ENCODE measurements at places on chromosomes 4 and X.

- no peak for DNase-seq
Observed at GRCh38 chr4:40769266-40769665, 19.5 kb downstream of the NSUN7 start.

GRCh38 chrX:32155044-32155638 lies 1056.2 kb downstream of the DMD start:
- DNase-seq = no peak

- DNase-seq = no peak
Observed at GRCh38 chrX:31092476-31092875, 20.6 kb upstream of the FTHL17 start.

DNA sequence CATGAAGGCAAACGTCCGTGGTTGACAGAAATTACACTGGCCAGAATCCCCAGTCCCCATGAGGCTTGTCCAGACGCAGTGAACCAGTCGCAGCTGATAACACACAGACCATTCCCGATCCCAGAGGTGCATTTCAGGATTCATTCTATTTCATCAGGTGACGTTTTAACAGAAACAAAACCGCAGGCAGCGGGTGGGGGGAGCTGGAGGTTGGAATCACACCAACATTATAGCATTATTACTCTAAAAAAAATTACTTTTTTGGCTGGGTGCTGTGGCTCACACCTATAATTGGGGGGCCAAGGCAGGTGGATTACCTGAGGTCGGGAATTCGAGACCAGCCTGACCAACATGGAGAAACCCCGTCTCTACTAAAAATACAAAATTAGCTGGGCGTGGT lies 25.2 kb downstream of the NOP14 start:
- DNase-seq = no peak

DNA sequence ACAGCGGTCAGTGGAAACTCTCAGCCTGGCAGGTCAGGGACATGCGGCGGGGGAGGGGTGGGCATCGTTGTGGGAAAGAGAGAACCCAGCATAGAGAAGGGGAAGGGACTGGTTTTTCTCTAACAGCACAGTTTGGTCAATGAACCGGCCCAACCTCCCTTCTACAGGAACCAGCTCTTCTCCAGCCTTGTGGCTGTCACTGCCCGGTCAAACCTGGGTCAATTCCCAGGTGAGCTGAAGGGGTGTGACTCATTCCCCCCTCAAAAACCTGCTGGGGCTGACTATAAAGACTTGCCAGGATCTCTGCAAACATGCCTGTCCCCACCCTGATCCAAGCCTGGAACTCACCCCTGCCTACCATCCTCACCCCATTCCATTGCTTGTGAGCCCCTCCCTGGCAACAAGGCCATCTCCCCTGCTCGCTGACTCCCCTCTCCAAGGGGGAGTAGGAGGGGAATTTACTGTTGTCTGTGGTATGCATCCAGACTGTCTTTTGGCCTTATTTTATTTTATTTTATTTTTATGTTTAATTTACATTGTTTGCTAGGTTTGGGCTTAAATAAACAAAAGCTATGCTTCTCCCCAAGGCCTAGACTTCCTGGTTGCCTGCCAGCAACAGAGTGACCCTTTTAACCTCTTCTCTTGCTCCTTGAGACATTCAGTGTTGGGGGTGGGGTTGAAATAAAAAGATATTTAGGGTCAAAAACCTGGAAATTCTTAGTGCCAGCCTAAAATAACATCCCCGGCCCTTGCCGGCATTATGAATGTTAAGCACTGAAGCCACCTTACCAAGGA lies 49.6 kb downstream of the TSC22D3 start:
- DNase-seq = no peak

- no peak for DNase-seq
Observed at GRCh38 chr4:2831611-2832308, 11.9 kb upstream of the ADD1 start.

DNA sequence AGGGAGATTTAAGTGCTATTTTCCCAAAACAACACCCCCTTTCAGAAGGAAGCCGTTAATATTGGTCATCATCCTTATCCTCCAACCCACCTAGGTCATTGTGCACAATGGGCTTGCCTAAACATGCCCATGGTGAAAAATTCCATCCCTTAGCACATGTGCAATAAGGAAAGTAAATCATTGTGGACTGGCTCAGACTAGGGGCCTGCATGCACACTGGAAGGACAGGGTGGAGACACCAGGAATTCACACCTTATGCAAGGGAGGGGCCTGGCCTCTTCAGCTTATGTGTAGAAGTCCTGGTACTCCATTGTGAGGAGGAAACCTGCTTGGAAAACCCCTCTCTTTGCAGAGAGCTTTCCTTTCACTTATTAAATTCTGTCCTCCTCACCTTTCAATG lies 311.4 kb upstream of the NDST4 start:
- DNase-seq = no peak

DNA sequence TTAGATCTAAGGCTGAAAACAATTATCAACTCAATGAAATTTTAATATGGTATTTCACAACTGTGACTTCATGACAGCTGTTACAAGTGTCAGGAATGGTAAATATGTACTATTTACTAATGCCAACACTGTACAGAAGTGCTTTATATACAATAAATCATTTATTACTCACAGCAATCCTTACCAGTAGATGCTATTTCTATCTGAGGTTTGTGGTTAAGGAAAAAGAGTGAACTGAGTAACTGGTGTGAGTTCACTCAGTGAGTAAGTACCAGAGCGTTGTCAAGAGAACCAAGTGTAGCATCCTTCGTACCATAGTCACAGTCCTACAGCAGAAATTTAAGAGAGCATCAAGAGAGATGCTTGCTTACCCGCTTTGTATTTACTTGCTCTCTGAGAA lies 23.3 kb downstream of the MTHFD2L start:
- DNase-seq = no peak

Measured in brain microvascular endothelial cell (primary cell).